Heart left ventricle (tissue), 16 donors: ENCODE measurements at places on chromosomes 1 and 21. TPM values are rescaled to one million over a fixed set of nuclear protein-coding genes. Genes with fewer than 3 reads are reported as not detected.

CHIA gene
- not detected for total RNA-seq

- no peak overlapping the region for H3K4me3 ChIP-seq
- no peak overlapping the region for H3K27ac ChIP-seq
- no peaks in the 10 kb centered on the region for H3K36me3 ChIP-seq
Observed at GRCh38 chr1:152440635-152441471, 26.8 kb upstream of the CRNN start.

GRCh38 chr1:41620365-41621169 is 136.1 kb upstream of the EDN2 start:
- no peaks in the 10 kb centered on the region for H3K36me3 ChIP-seq
- H3K4me3 ChIP-seq: no peak overlapping the region
- peaks cover 7% of the 10 kb centered on the region for H3K4me1 ChIP-seq
- H3K27me3 ChIP-seq: no peaks in the 10 kb centered on the region
- no peak overlapping the region for H3K27ac ChIP-seq

- H3K4me3 ChIP-seq: no peak overlapping the region
- H3K27ac ChIP-seq: no peak overlapping the region
- no peaks in the 10 kb centered on the region for H3K27me3 ChIP-seq
- DNase-seq: no peak
- peaks cover 8% of the 10 kb centered on the region for H3K4me1 ChIP-seq
Observed at GRCh38 chr1:33743221-33743998, 120.5 kb upstream of the HMGB4 start.

GRCh38 chr21:27448960-27449359 is 482.1 kb upstream of the ADAMTS5 start:
- no peaks in the 10 kb centered on the region for H3K36me3 ChIP-seq
- DNase-seq: peak; percentile 62
- no peak overlapping the region for H3K4me3 ChIP-seq
- H3K27ac ChIP-seq: peak overlapping the region; percentile 67

DNA sequence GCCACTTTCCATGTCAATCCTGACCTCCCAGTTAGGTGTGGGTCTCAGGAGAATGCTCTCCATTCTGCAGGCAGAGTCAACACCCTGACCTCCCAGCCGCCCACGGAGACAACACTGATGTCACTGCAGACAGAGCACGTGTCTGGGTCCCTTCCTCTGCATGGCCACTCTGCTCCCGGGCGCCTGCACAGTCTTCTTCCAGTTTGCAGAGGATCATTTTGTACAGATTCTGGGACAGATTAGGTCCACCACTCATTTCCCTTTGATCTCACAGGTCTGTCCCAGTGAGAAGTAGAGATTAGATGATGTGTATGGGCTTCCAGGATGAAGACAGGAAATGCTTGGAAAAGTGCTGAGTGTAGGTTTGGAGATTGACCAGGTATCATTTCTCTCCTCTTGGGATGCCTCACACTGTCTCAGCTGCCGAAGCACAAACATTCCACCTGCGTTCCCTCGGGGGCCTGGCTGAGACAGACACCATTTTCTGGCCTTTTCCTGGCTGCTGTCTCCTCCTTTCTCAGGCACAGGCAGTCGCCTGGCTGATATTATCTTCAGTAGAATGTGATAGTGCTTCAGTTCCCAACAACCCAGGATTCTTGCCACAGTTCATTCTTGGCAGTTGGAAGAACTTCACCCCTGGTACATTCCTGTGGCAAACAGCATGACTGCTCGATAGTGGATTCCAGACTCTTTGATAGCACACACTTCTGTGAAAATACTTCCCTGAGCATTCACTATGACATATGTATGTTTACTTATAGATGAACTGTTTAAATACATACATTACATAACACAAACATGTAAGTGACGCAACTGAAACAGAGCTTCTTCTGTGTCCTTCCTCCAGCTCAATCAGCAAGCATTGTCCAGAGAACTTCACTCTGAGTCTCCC is 7.9 kb downstream of the MYBPHL start:
- DNase-seq: peak; percentile 73
- no peak overlapping the region for H3K4me3 ChIP-seq
- no peaks in the 10 kb centered on the region for H3K27me3 ChIP-seq

RGS18 gene
- 0.58 TPM for total RNA-seq

DNA sequence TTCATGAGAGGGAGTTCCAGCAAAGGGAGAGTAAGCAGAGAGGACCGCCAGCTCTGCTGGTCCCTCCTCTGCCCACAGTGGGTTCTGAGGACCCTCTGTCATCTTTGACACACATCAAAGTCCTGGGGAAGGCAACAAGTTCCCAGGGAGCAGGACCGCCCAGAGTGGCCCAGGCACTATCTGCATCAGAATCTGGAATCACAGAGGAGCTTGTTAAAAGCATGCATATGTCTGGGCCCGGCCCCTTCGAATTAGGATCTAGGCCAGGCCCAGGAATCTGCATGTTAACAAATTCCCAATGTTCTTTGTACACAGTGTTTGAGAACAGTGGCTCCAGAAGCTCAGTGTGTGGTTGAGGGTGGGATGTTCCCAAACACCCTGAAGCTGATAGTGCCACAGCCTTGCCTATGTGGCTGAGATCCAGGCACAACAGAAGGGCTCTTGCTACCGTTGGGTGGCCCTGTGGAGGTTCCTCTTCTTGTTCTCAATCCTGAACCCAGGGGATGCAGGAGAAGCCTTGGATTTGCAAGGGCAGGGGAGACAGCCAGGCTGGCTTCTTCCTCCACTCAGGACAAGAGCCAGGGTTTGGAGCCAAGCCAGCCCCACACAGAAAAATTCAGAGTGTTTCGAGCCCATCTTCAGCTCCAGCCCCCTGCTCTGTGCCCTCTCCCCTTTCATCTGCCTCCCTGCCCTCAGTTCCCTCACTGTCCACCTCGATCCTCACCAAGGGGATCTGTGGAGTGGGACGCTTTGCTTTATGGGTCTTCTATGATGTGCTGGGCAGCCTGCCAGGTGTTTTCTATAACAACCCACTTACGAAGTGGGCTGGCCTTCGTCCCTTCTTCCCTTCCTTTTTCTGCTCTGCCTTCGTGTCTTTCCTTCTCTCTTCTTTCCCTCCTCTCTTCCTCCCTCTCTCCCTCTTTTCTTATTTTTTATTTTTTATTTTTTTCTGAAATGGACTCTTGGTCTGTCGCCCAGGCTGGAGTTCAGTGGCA is 129.0 kb upstream of the TMPRSS2 start:
- H3K36me3 ChIP-seq: no peaks in the 10 kb centered on the region
- H3K27ac ChIP-seq: no peak overlapping the region
- peaks cover 9% of the 10 kb centered on the region for H3K4me1 ChIP-seq
- no peaks in the 10 kb centered on the region for H3K27me3 ChIP-seq

PDE4DIP gene
- 2,892 TPM for total RNA-seq

DNA sequence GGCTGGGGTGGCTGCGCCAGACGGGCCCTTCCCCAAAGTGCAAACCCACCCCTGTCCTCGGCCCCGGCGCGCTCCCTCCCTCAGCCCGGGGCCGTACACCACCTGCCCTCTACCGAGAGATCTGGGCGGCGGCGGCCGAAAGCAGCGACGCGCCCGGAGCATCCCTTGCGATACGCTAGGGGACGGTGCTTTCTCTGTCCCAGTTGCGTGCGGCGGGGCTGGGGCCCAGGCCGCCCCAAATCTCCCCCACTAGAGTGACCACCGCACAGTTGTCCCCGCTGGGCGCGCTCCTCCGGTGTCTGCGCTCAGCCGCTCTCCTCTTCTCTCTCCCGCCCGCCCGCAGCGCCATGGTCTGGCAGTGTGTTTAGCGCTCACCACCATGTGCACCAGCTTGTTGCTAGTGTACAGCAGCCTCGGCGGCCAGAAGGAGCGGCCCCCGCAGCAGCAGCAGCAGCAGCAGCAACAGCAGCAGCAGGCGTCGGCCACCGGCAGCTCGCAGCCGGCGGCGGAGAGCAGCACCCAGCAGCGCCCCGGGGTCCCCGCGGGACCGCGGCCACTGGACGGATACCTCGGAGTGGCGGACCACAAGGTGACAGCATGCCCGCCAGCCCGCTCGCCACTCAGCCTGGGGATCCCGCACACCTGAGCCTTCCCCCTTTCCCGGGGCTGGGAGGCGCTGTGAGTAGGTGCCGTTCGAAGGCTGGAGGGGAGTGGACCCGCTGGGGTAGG is 1.0 kb downstream of the ST6GALNAC5 start:
- peaks cover 7% of the 10 kb centered on the region for H3K27me3 ChIP-seq
- no peaks in the 10 kb centered on the region for H3K36me3 ChIP-seq
- H3K4me1 ChIP-seq: peaks cover 9% of the 10 kb centered on the region
- H3K4me3 ChIP-seq: peak overlapping the region; percentile 51
- H3K27ac ChIP-seq: no peak overlapping the region

PALMD gene
- total RNA-seq: 120 TPM

- H3K27ac ChIP-seq: no peak overlapping the region
- DNase-seq: no peak
- H3K27me3 ChIP-seq: peaks cover 35% of the 10 kb centered on the region
- no peaks in the 10 kb centered on the region for H3K4me1 ChIP-seq
- no peak overlapping the region for H3K4me3 ChIP-seq
Observed at GRCh38 chr1:30260318-30260717, 463.1 kb downstream of the MATN1 start.

DNA sequence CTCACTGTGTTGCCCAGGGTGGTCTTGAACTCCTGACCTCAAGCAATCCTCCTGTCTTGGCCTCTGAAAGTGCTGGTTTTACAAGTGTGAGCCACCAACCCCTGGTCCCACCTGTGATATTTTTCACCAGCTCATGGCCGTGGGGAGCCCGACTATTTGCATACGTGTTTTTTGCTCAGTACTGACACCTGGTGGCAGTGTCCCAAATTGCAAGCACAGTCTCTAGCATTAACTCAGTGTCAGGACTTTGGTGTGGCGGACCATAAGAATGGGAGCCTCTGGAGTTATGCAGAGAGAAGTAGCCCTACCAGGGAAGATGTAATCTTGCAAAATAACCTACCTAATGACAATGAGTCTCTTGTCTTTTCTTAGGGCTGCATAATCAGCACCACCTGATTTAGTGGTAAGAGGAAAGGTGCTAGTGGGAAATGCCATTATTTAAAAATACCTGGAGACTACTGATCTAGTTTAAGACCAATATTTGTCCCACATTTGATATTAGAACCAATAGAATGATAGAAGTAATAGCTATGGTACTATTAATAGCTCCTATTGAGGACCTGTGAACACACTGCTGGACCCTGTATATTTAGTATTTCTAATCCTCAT is 305.4 kb downstream of the DISC1 start:
- H3K27ac ChIP-seq: no peak overlapping the region
- H3K36me3 ChIP-seq: no peaks in the 10 kb centered on the region
- no peak overlapping the region for H3K4me3 ChIP-seq
- peaks cover 80% of the 10 kb centered on the region for H3K4me1 ChIP-seq
- H3K27me3 ChIP-seq: no peaks in the 10 kb centered on the region
- DNase-seq: no peak

DHRS3 gene
- 51.4 TPM for total RNA-seq

DNA sequence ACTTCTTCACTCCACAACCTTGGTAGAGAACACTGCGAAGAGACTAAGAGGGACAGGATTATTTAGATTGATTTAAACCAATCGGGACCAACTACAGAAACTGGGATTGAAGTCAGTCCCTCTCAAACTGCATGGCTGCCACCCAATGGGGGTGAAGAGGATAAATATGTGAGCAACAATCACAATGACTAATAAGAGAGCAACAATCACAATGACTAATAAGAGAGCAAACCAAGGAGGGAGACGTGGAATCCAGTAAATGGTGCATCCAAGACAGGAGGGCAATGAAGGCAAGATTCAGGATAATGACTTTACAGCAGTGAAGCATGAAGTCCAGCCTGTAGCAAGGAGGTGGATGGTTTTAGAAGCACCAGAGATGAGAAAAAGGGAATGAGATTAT is 322.8 kb downstream of the TTLL7 start:
- H3K27ac ChIP-seq: no peak overlapping the region
- no peak for DNase-seq
